ENCODE measurements at places on chromosomes 1 and 21.

GRCh38 chr1:198678901-198679329 lies 40.1 kb downstream of the PTPRC start:
- no peak for DNase-seq

DNA sequence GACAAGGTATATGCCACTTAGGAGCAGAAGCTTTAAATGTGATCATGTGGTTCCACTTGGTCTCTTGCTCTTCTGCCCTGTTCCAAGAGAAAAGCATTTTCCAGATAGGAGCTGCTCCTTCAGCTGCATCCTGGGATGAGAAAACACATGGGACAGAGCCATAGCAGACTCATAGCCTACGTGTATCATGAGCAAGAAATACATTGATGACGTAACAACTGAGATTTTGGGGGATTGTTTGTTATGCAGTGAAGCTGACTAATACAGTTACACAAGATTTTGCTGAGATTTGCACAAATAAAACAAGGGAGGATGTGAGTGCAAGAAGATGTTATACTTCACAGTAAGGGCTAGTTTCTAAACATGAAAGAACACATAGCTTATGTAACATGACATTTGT lies 36.0 kb upstream of the IRF2BP2 start:
- DNase-seq, result no peak

DNA sequence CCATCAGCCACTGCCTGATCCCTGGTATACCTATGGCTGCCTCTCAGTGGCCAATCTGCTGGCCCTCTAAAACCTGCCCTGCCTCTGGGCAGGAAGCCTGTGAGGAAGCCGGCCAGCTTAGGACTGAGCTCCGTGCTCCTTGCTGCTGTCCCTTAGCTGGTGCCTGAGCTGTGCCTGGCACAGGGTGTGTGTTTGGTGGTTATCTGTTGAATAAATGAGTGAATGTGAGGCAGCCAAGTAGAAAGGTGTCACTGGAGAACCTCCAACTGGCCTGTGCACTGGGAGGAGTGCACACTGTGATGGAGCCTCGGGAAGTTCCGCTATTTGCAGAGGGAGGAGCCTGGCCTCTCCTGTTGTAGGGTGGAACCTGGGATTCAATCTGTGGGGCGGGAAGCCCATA lies 63.4 kb upstream of the STUM start:
- DNase-seq, result no peak

GRCh38 chr1:178048883-178049282 lies 45.0 kb upstream of the RASAL2 start:
- DNase-seq, result no peak

- DNase-seq, result no peak
Observed at GRCh38 chr1:15287035-15287979, 40.3 kb downstream of the FHAD1 start.

DNA sequence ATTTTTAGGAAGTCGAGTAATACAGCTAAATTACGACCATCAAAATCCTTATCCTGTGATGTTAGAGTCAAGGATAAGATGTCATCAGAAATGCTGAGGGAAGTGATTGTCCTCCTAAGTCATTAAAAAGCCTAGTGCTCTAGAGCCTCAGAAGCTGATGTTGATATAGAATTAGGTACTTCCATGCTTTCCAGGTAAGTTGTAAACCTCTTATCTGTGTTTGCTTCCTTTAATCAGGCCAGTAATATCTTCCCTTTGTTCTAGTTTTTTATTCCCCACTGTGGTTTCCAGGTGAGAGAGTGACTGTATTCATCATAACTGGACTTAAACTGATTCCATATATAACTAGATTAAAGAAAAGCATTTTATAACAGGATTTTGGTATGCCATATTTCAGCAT lies 44.4 kb downstream of the SMG7 start:
- no peak for DNase-seq

DNA sequence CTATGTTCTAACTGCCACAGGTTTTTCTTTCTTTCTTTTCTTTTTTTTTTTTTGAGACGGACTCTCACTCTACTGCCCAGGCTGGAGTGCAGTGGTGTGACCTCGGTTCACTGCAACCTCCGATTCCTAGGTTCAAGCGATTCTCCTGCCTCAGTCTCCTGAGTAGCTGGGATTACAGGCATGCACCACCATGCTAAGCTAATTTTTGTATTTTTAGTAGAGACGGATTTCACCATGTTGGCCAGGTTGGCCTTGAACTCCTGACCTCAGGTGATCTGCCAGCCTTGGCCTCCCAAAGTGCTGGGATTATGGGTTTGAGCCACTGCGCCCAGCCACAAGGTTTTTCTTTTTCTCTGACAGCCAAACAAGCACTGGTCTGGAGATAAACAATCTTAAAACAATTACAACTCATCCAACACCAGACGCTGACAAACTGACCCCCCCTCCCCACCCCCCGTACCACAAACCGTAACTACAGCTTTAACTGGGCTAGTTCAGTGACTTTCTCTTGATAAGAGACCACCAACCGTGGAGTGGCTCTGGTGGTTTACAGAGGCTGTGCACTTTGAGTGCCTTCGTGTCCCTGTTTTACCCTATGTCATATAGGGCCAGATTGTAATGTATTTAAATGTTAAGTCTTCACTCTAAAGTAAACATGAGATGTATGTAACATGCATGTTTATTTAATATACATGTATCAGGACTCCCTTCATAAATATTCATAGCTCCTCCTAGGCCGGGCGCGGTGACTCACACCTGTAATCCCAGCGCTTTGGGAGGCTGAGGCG lies 19.5 kb upstream of the PUM1 start:
- no peak for DNase-seq

DNA sequence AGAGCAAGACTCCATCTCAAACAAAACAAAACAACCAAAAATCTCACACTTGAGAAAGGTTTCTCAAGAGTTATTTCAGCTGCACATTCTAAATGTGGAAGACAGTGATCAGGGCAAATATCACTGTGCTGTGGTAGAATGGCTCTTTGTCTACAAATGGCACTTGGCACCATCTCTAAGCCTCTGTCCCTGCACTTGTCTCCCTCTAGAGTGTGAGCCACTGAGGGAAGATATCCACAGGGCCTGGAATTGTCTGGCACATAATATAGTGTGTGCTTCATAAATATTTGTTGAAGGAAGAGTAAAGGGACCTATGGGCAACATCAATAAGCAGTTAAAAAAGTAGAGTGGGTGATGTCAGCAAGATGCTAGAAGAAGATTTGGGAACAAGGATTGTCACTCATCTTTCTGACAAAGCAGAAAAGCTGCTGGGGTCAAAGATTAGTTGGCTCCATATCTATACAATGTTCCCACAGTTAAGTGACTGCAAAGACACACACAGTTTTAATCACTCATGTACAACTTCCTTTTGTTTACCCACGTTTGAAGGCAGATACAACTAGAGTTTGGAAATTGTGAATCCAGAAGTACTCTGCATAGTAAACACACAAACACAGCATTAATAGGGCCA lies 19.1 kb downstream of the CD101 start:
- no peak for DNase-seq

Measured in breast epithelium (tissue), 4 donors.